Activated T-cell treated with anti-CD3 and anti-CD28 coated beads for 4 hours (primary cell): ENCODE measurements at places on chromosomes 1 and 21.

- no peak for DNase-seq
Measured at GRCh38 chr1:155127967-155128754, 485 bp downstream of the EFNA1 start.

DNA sequence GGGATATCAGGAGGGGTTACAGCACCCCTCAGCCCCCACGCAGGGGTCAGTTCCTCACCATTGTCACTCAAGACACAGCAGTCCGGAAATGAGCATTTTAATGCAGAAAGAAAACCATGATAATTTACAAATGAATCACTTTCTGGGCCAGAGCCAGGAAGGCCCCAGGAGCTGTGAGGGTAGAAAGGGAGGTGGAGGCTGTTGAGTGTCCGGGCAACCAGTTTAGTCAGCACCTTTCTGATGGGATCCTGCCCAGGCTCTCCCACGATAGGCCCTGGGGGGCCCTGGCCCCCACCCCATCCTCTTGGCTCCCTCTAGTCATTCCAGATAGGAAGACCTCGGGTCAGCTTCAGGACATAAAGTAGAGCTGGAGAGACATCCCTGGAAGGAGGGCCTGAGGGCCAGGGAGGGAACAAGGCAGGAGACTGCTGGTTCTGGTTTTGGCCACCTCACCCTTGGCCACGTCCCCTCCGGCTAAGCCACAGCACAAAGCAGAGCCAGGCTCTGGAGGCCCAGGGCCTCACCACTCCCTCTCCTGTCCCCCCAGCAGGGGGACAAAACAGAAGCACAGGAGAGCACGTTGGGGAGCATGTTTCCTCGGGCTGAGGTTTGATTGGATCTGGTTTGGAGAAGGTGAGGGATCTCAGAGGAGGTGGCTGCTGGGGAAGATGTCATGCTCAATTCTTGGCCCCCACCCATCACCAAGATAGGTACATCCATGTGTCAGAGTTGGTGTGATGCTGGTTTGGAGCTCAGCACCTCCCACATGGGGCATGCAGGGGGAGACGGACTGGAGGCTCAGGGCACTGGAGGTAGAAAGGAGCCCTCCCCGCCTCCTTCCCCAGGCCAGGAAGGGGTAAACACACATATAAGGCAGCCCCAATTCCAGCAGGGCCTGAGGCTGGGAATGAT is 20.6 kb downstream of the ETNK2 start:
- no peak for DNase-seq

GRCh38 chr1:194865383-194865782 is 1679.0 kb upstream of the B3GALT2 start:
- no peak for DNase-seq

- no peak for DNase-seq
Measured at GRCh38 chr1:231778009-231778719, 151.6 kb downstream of the DISC1 start.

GRCh38 chr1:65214340-65215027 is 66.5 kb downstream of the AK4 start:
- no peak for DNase-seq

GRCh38 chr1:5140136-5140535 is 485.7 kb downstream of the AJAP1 start:
- no peak for DNase-seq

GRCh38 chr1:10672343-10673050 is 123.9 kb downstream of the CASZ1 start:
- DNase-seq, result no peak

GRCh38 chr1:192983349-192983980 is 75.7 kb downstream of the UCHL5 start:
- DNase-seq, result no peak

GRCh38 chr1:60936591-60937342 is 145.6 kb upstream of the NFIA start:
- DNase-seq, result no peak

GRCh38 chr1:18111605-18112297 is 4.2 kb downstream of the IGSF21 start:
- no peak for DNase-seq

DNA sequence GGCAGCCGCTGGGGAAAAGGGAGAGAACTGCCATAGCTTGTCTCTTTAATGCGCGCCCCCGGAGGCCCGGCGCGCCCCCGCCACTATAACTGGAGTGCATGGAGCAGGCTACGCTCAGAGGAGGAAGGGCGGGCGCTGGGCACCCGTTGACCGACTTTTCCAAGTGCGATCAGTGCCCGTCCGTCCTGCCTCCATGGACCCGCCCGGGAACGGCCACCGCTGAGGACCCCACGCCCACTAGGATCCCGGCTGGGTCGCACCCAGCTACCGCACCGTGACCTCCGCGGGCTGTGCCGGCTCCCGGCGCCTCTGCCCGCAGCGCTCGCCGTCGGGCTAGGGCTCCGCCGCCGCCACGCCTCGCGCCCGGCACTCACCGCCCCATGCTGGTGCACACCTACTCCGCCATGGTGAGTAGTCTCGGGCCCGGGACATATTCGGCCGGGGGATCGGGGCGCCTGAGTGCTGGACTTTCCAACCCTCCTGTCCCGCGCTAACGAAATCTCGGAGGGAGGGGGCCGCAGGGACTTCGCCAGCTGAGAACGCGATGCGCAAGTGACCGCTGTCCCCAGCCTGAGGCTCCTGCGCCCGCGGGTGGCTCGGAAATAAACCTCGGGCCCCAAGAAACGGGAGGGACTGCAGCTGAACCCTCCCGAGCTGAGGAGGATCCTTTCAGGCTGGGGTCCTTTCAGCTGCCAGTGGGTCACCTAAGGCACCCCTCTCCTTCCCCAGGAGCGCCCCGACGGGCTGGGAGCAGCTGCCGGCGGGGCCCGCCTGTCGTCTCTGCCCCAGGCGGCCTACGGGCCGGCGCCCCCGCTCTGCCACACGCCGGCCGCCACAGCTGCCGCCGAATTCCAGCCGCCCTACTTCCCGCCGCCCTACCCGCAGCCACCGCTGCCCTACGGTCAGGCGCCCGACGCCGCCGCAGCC is at the start of gene TFAP2E:
Gene TFAP2E, plus strand, starts transcription at position 117 of the 927 bp plus-strand sequence. Its CDS starts 264 bp downstream, at position 381.
- no peak for DNase-seq

DNA sequence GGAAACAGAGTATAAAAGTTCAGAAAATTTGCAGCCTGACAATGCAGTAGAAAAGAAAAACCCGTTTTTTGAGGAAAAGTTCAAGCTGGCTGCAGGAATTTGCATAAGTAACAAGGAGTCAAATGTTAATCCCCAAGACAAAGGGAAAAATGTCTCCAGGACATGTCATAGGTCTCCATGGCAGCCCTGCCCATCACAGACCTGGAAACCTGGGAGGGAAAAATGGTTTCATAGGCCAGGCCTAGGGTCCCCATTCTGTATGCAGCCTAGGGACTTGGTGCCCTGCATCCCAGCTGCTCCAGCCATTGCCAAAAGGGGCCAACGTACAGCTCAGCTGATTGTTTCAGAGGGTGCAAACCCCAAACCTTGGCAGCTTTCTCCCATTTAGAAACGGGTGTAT is 3.6 kb upstream of the KCNT2 start:
- no peak for DNase-seq

DNA sequence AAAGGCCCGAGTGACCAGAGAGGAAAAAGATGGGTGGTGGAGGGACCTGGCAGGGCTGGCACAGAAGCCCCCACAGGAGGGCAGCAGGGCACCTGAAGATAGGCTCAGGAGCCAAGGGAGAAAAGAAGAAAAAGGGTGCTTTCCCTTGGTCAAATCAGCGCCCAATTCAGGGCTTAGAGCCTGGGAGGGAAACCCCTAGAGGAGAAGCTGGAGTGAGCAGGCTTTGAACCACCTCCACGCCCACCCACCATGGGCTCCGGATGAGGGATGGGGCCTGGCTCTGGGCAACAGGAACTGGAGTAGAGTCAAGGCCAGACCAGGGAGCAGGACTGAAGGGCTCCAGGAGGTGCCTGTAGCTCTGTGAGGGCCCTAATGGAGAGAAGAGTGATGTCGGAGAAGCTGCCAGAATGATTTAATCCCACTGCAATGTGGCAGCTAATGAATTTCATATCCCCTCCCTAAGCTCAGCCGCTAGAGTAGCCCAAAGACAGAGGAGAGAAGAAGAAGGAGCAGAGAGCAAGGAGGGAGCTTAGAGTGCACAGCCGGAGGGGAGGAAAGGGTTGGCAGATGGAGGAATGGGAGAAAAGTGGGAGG is 12.0 kb upstream of the PRELP start:
- DNase-seq, result no peak

- DNase-seq, result no peak
Measured at GRCh38 chr1:245153552-245154428, 995 bp upstream of the KIF26B start.

GRCh38 chr1:165403835-165404482 is 41.0 kb downstream of the RXRG start:
- DNase-seq, result no peak

DNA sequence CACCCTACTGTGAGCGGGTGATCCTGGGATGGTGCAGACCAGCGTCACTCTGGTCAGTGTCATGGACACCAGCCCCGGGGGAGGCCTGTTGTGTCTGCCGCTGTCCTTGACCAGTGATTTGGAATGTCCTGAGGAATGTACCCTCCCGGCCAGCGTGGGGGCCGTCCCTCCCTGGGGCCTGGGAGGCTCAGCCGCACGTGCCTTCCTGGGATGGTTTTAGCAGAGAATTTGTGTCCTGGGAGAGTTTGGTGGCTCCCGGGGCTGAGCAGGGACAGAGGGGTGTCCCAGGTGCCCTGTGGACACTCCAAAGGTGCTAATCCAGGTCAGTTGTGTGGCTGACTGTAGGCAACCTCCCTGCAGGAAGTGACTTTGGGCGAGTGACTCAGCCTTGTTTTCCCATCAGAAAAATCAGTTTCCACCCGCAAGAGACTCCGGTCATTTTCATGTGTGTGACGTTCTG is 6.2 kb downstream of the ARHGEF16 start:
- no peak for DNase-seq
